NCI-H510A treated with DMSO at 0.1 percent for 48 hours (cell line): ENCODE measurements at places on chromosomes 2 and 18.
A peak's percentile ranks its signal among the peaks of the same experiment; 100 is the strongest.

DNA sequence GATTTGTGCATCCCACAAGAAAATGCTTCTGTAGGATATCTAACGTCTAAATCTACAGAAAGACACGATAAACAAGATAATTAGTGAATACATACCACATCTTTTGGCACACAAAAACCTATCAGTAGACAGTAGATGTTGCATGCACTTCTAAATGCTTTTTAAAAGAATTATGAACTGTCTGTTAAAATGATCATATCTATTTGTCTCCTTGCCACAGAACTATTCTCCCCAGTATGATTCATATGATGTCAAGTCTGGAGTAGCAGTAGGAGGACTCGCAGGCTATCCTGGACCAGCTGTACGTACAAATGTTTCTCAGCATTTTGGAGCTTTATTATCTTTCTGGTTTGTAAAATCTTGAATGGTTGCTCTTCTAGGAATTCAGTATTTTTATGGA, 12.7 kb downstream of the COL3A1 start:
- DNase-seq, result no peak

DNA sequence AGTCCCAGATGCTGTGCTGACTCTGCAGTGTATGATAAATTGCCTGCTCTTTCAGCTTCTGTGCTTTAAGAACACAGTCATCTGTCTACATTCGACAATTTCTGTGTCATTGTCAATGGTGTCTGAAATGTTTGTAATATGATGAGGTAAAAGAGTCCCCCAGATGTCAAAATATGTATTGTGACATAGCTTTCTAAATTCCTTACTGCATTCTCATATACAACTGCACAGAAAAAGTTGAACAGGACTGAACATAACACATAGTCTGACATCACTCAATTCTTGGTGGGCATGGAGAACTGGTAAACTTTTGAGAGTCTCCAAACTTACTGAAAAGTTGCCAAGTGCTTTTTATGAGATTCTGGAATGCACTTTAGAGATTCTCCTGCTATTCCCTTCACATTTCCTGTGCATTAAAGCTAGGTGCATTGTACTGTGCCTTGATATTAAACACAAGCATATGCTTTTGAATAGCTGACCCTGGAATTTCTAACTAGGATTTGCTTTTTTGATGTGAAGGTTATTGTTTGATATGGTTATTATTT, 48.1 kb upstream of the ARHGAP28 start:
- DNase-seq, result no peak

DNA sequence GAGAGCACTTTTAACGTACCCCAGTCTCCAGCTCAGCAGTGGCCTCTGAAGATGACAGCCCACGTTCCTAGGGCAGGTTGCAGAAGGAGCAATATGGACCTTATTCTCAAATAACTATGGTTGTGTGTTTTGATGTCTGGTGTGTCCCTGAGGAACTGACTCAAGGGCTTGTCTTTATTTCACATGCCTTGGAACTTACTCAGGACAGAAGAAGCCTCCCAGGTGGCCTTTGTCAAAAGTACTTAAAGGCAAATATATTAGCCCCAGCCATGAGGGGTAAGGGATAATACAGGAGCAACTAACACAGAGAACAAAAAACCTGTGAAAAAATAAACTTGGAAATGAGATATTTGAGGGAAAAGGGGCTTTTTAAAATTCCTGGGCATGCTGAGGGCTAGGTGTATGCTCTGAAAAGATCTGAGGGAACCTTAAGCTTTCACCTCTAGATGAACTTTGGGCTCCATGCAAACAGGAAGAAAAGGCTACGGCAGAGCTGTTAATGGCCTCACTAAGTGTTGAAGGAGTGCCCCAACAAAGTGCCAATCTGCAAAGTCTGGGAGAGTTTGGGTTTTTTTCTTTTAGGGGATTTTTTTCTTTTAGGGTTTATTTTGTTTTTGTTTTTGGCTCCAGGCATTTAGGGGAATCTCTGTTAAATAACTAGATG, 40.3 kb downstream of the SRBD1 start:
- DNase-seq, result no peak

DNA sequence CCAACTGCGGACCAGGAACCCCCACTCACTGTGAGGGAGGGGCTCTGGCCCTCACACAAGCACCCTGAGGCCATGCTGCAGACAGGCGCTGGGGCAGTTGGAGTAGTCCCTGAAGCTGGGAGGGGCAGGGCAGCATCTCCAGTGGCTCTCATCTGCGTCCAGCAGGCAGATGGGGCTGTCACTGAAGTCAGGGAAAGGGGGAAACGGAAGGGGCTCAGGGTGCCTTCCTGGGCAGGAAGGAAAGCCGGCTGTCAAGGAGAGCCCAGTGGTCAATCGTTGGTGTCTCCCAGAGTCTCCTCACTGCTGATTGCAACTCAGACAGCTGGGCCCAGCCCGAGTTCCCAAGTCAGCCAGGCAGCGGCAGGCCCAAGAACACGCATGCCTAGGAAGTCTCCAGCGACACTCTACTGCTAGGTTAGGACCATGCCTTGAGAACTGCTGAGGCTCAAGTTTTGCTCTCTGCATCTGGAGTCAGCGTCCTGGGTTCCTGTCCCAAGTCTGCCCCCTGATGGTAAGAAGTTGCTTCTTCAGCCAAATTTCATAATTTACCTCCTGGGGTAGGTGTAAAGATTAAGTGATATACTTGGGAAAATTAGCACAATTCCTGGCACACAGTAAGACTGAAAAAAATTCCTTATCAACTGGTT, 27.4 kb upstream of the NMUR1 start:
- peak; percentile 86 for DNase-seq

DNA sequence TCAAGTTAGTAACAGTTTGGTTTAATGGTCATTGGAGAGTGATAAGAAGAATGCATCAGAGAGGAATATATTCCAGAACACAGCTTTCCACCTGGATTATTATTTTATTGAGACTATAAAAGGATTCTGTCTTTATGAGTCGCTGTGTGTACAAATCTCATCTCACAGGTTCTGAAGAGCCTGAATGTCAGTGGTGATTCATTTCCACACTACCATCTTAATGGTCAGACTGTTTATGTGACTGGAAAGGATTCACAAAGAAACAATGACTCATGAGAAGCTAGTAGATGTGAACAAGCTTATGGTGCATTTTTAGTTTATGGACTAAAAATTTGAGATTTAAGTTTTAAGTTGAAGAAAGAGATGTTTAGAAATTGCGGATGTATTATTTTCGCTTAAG, 685.4 kb upstream of the NRXN1 start:
- no peak for DNase-seq

DNA sequence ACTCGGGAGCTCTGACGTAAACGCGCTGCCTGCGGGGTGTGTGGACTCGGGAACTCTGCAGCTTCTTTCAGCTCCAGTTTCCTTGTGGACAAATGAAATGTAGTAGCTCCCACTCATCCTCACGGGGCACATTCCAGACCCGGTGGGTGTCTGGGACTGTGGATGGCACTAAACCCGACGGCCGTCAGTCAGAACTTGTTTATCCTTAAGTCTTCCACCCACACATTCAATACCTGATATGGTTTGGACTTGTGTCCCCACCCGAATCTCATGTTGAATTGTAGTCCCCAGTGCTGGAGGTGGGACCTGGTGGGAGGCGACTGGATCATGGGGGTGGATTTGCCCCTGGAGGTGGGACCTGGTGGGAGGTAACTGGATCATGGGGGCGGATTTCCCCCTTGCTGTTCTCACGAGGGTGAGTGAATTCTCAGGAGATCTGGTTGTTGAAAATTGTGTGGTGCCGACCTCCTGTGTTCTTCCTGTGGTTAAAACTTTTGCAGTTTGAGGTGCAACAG, 81.2 kb upstream of the SNTG2 start:
- no peak for DNase-seq

DNA sequence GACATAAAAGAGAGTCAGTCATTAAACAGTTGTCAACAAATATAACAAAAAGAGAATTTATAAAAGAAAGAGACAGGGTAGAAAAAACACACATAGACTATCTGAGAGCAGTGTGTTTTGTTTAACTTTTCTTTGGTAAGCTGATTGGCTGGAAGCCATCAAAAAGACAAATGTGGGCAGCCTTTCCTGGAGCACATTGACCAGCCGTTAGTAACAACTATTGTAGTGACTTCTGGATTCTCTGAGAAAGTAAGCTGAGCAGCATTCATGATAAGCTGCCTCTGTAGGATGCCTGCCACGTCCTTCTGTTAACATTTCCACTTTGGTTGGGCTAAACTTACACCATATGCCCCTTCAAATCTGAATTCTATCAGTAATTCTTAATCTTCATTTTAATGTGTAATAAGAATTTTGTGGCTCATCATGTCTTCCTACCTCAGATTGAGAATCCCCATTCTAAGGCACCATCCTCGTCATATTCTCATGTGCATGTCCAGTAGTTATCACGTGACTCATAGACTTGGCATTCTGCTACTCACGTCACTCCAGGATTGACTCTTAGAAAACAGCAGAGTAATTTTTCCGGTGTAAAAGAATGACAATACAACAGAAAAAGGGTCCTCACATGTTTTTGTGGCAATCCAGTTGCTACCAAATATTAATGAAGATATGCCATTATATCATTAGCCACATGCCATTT, 43.4 kb upstream of the DNAJC10 start:
- DNase-seq, result no peak

GRCh38 chr2:235513984-235514626, 20.3 kb downstream of the AGAP1 start:
- DNase-seq, result no peak

DNA sequence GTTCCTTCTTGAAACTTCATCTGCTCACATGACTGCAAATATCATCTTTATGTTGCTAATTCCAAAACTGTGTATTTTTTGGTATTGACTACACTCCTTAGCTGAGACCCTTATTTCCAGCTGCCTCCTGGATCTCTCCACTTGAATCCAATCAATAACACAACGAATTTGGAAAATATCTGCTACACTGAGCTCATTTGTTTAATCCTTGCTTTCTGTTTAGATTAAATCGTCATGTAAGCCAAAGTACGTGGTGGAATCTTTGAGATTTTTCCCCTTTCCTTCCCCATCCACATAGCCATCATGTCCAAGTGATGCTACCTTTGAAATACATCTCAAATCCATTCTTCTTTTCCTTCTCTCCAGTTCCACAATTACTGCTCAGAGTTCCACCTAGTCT, 15.6 kb downstream of the OTX1 start:
- no peak for DNase-seq

DNA sequence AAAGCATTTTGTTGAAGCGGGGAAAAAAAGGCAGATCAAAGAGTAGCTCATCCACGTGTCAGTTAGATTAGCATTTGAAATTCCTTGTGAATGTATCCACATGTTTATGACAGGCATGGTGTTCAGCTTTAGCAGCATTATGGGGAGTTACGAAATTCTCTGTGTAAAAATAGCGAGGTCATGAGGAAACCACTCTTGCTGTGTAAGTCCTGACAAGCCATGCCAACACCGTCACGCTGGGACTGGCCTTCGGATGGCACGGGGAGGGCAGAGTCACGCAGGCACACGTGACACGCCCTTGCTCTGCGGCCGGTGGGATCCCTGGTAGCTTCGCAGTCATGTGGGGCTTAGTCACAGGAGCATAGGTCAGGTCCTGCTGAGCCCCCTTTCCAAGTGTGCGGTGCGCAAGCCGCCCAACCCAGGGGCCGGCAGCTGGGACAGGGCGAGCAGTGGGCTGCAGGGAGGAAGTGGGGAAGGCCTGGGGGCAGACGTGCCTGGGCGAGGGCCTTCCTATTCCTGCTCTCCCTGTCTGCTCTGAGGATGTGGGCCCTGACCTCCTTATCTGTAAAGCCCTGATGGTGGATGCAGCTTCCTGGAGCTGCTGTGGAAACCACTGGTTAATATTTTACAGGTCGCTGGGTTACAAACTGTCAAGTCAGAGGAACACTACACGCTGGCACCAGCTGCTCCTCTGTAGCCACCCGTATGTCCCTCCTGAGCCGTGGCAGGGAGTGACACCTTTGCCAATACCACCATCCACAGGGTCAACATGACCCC, 18.0 kb downstream of the MBP start:
- DNase-seq, result no peak

DNA sequence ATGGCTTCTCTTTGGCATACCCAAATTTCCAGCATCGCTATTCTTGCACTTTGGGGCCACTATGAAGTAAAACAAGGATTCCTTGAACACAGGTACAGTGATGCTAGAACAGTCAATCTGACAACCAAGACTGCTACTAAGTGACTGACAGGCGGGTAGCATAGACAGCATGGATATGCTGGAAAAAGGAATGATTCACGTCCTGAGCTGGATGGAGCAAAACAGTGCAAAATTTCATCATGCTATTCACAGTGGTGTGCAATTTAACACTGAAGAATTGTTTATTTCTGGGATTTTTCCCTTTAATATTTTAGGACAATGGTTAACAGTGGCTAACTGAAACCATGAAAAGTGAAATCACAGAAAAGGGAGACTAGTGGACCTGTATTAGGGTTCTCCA, 1511.2 kb upstream of the ZEB2 start:
- DNase-seq, result no peak

DNA sequence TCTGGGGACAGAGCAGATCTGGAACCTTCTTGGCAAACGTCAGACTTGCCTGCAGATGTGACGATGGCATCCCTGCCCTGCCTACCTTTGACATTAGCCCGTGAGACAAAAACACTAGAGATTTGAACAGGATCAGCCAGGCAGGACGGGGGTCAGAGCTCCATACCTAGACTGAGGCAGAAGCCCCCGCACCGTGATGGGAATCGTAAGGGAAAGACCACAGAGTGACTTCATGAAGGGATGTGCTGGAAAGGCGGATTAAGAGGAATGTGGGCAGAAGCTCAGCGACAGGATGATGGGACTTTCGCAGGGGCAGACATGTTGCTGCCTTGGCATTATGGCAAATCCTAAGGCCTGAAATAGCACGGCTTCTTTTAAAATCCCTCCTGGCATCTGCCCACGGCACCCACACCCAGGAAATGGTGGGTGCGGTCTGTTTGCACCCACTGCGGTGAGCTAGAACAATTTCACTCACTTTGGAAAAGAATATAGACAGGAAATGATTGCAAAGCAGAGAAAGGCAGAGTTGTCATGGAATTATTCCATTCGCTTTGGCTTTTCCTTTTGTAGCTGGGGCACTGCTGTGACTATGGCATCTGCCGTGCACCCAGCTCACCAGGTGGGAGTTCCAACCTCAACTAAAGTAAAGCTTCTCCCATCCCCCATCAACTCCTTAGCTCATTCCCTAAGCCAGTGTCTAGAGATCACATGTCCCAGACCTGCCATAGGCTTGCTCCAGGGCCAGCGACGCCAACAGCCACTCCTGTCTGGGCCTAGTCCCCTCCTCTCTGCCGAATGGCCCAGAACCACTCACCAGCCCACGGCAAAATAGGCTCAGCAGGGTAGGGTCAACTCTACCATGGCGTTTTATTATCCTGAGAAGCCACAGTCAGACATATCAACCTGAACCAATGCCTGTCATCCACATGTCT, 112.7 kb upstream of the NPAS2 start:
- DNase-seq, result no peak
